ENCODE measurements at places on chromosomes 11 and 22. TPM values are rescaled to one million over a fixed set of nuclear protein-coding genes. Genes with fewer than 3 reads are reported as not detected.
A peak's percentile ranks its signal among the peaks of the same experiment; 100 is the strongest.

THY1 gene
- not detected for total RNA-seq

ZPR1 gene
- 66.5 TPM for total RNA-seq

WBP2NL gene
- 4.6 TPM for total RNA-seq

FSHB gene
- not detected for total RNA-seq

IGF2 gene
- total RNA-seq, result not detected

GLYAT gene
- not detected for total RNA-seq

OR8B2 gene
- total RNA-seq, result not detected

DNA sequence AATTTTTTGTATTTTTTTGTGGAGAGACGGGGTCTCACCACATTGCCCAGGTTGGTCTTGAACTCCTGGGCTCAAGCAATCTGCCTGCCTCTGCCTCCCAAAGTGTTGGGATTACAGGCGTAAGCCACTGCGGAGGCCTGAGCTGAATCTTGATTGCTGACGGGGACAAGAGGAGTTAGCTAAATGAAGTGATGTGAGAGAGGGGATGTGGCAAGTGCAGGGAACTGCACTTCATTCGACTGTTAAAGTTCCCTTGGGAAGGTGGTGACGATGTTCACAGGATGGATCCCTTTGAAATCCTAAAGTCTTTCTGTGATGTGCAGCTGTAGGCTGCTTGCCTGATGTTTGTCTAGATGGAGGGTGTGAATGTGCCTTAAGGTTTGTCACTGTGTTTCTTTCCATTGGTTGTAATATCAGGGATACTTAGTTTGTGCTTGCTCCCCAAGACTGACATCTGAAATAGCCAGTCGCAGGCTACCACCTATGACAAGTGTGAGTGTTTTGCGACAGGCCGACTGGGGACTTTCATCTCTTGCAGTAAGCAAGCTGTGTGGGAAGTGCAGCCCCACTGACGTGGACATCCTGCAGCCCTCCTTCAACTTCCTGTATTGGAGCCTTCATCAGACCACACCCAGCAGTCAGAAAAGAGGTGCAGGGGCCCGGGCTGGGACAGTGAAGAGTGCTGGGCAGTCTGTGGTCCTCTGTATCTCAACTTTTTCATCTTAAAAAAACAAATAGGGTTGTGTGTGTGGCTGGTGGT, 19.6 kb upstream of the CCDC134 start:
- DNase-seq, result peak; percentile 94

- DNase-seq, result no peak
These were observed 12.9 kb downstream of the ADORA2A start for GRCh38 chr22:24440270-24440717.

DNA sequence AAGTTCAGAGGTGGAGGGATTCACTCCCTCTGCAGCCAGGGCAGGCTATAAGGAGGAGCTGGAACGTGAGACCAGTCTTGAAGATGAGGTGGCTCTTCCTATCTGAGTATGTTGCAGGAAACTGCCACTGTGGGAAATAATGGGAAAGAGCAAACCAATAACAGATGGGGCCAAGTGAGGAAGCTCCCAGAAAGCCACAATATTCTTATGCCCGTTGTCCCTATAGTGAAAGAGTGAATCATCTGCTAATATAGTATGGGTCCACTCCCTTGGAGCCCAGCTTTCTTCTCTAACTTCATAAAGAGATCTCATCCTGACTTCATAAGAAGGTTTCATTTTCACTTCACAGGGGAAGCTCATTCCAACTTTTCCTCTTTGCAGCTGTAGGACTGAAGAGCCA, 206.4 kb downstream of the BLID start:
- no peak for DNase-seq

- DNase-seq, result no peak
These were observed 2.3 kb downstream of the KRTAP5-11 start for GRCh38 chr11:71580057-71581003.

GRCh38 chr11:122116591-122116990, 576 bp upstream of the BLID start:
- no peak for DNase-seq

DNA sequence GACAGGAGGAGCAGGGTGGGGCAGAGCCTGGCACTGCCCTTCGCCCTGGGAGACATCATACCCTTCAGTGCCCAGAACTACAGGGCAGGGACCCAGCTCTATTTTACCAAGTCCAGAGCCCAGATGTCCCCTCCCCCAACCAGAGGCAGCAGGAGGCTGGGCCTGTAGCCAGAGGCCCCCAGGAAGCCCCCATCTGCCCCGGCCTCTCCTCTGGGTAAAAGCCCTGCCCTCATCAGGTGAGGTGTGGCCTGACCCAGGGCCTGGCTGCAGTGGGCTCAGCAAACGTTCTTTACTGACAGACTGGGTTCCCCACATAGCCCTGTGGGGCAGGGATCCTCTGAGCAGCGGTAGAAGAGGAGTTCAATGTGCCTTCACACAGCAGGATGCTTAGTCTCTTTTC, 51.8 kb upstream of the SLC22A12 start:
- no peak for DNase-seq

DNA sequence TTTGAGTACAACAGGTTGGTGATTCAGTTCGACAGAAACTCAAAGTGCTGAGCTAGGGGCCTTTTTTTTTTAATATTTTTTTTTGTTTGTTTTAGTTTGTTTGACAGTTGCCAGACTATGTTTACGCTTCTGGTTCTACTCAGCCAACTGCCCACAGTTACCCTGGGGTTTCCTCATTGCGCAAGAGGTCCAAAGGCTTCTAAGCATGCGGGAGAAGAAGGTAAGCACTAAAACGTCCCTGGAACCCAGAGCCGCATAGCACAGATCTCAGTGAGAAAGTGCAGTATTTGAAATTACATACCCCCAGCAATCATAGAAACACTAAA, 649 bp downstream of the PRRG4 start:
- no peak for DNase-seq

DNA sequence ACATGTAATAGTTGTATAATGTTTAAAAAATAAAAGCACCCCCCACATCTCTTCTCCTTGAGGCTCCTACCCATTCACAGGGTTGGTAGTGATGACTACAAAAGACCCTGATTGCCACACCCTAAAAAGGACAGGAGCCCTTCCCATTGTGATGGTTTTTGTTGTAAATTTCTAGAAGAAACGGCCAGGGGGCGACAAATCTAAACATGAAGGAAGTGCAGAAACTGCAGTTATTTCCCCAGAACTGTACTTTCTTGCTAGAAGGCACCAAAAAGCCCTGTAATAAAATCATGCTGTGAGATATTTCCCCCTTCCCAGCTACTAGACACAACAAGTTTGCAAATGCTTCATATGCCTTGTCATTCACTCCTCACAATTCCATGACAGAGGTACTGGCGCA, 10.8 kb downstream of the PRR5L start:
- no peak for DNase-seq

- no peak for DNase-seq
These were observed 871 bp upstream of the TOLLIP start for GRCh38 chr11:1310318-1310687.

DNA sequence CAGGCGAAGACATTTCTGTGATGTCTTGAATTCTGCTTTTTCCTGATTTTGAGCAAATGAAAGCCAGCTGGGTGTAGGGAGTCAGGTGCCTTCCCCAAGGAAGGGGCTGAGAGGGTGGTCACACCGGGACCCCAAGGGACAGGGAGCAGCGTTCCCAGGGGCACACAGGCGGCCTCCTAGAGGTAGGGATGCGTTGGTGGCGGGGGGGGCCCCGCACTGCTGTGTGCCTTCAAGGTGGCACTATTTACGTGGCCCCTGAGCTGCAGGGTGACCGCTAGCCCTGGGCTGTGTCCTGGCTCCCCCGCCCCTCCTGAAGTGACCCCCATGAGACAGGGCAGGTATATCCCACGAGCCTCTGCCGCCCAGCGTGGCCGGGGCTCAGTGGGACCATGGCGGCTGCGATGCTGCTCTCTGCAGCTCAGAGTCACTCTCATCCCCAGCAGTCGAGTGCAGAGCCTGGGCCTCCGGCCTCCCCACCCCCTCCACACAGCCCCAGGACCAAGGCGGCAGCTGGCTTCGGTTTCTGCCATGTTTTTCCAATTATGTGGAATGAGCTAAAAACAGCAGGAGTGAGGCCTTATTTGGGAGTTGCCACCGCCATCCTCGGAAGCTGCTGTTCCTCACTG, 60.9 kb downstream of the LRP5 start:
- DNase-seq, result no peak

GRCh38 chr11:128098781-128099180, 488.6 kb downstream of the ETS1 start:
- DNase-seq, result no peak

DNA sequence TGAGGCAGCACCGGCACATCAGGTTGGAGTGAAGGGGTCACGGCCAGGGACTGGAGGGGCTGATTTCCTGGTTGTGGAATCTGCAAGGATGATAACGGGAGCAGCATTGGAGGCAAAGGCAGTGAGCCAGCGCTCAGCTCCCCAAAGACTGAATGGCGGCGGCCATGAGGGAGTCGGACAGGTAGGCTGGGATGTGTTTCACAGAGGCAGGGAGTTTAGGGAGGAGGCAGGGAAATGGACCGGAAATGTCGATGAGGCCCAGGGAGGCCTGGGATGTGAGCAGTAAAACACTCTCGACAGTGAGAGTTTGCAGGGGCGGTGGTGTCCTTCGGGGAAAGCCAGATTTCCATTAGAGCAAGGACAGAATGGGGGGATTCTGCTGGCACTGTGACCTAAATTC, 64.2 kb upstream of the EIF3D start:
- DNase-seq, result no peak

DNA sequence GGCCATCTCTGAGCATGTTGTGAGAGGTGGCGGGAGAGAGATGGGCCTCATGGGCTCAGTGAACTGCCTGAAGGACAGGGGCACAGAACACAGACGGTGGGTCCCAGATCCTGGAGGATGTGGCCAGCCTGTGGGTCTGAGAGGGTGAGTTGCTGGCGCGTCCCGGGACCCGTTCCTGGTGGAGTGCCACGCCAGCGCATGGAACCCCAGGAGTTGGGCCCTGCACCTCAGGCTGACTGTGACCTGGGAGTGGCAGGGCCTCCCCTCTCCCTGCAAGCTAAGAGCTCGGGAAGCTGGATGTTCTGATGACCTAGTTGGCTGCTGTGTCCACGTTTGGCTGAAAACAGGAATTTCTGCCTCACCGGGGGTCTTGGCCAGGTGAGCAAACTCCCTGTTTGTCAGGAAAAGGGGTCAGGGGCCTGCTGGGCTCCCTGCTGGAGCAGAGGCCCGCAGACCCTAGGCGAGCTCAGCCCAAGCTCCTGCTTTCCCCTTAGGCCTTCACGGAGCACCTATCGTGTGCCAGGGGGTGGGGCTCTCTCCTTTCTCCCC, 15.0 kb downstream of the LRRC32 start:
- DNase-seq, result no peak

DNA sequence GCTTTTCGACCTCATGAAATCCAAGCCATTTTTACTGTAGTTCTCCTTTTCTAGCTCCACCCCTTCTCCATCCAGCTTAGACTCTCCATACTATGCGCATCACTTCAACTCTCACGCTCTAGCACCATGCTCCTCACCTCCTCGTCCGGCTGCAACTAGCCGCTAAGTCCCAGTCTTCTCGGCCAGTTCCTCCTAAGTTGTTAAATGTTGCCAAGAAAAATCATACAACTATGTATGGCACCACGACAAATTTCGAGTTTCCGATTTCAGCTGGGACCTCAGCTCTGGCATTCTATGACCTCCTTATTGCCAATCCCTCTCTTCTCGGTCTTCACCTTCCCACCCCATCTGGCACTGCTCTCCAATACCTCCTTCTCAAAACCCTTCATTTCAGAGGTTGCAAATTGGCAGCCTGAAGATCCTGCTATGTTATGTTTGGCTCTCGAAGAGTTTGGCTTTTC, 1.0 kb downstream of the ZNF70 start:
- DNase-seq, result no peak

GRCh38 chr11:28759311-28759710, 651.1 kb downstream of the METTL15 start:
- no peak for DNase-seq

GRCh38 chr11:1161410-1162137, 3.8 kb downstream of the MUC5AC start:
- no peak for DNase-seq

DNA sequence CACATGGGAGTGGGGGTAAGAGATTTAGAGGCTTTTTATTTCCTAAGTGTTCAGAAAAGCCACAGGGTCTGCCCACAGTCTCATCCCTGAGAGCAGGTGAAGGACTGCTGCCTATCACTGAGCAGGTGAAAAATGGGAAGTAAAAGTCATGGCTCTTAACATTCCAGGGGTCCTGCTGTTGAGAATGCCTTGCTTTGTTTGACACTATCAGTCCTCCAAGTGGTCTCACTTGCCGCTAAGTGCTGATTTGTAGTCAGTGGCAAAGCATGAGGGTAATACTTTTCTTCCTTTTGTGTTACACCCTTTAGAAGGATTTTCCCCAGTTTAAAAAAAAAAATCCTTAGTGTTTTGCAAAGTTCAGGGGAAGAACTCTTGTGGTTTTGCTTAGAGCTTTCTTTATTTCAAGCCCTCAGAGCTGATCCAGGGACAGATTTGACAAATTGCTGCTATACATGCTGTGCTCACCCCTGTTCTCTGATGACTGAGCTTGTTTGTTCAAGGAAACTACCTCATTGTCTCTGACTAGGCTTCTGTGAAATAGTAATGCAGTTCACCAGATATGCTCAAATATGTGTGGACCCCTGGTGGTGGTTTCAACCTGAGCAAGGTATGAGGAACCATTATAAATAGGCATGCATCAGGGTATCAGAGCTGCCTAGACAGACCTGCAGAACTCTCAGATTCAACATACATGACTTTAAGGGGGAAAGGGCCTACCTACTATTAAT, 141.0 kb downstream of the ARHGAP42 start:
- DNase-seq, result no peak

DNA sequence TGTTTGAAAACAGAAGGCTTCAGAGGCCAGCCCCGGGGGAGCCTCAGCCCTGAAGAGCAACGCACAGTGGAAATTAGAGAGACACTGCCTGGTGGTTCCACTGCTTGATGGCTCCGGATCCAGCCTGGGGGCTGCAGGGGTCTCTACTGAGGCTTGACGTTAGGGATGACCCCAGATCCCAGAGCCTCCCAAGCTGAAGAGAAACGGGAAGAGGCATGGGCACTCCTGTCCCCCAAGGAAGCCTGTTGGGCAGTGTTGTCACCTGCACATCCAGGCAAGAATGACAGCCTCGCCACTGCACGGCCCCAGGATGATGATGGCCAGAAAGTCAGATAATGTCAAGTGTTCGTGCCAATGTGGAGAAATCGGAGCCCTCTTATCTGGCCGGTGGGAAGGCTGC, 56.8 kb upstream of the FGF3 start:
- no peak for DNase-seq

GRCh38 chr11:67500484-67500821, 4.7 kb downstream of the PITPNM1 start:
- no peak for DNase-seq
